ENCODE measurements at places on chromosomes 2 and 18.

GRCh38 chr2:105915005-105915558 is 170.4 kb downstream of the NCK2 start:
- DNase-seq = no peak

- no peak for DNase-seq
Measured at GRCh38 chr2:120599072-120599471, 136.6 kb upstream of the GLI2 start.

GRCh38 chr2:183811281-183811680 is 687.0 kb downstream of the NUP35 start:
- no peak for DNase-seq

DNA sequence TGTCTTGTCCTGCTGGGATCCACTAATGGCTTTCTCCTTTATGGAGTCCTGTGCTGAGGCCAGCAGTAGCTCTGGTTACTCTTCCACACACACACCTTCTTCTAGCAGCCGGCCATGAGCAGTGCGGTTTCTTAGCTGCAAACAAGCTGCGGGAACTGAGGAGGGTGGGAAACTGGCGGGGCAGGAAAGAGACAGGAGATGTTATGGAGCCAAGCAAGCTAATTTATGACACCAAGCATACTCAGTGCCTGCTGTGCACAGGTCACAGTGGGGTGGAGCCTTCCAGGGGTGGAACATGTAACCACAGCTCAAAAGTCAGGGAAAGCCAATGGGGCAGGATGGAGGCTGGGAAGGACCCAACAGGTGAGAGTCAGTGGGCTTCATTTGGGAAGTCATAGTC is 180.8 kb downstream of the FAM210A start:
- DNase-seq = no peak

- DNase-seq = no peak
Measured at GRCh38 chr2:177393824-177394593, 1.4 kb downstream of the AGPS start.

GRCh38 chr2:192484903-192485302 is 290.2 kb upstream of the TMEFF2 start:
- no peak for DNase-seq

GRCh38 chr2:126839796-126840195 is 58.9 kb upstream of the TEX51 start:
- no peak for DNase-seq

DNA sequence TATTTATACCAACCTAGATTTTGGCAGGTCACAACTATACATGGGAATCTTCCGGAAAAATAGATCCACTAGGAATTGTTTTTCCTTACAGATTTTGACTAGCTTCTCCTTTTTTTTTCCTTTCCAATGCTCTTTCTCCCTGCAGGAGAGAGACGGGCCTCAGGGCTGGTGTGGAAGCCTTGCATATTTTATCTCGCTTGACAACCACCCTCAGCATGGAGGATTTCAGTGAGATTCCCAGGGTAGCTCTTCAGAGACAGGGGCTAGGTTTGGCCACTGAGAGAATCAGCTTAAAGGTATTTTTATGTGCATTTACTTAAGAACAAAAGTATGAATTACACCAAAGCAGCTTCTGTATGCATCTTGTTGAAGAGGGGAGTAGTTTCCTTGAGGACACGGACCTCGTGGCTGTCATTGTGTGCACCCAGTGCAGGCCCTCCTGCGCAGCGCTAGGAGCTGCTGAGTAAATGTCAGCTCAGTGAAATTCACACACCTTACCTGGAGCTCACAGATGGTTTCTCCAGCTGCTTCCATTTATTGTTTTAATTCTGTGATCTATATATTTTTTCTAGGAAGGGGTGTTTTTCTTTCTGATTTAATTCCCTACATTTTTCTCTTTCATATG is 54.4 kb downstream of the TRAPPC12 start:
- no peak for DNase-seq

DNA sequence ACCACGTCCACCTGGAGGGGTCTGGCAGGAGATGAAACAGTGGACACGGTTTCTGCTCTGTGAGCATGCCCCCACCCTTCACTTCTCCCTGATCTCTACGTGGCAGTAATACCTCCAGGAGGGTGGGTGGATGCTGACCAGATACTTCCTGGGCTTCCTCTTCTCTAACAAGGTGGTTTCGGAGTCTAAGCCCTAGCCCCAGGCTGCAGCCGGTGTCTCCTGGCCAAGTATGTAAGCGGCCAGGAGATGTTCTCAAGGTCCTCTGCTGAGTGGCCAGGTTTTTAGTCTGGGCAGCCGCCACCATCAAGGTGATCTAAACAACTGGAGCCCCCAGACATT is 101.8 kb upstream of the ASB18 start:
- no peak for DNase-seq

DNA sequence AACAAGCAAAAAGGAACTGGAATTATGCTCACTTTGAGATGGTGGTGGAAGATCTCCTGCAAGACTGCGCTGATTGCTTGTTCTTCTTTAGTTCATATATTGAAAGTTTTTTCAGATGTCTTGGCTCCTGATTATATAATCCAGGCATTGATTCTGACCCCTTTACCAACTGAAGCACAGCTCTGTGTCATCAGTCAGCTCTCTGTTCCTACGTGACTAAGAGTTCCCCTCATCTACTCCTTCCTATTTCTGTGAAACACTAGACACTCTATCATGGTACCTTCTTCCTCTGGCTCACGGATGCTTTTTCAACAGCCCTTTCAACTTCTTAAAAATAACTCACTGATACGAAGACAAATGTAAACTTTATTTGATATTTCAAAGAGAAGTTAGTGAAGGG is 788.6 kb downstream of the SOCS6 start:
- no peak for DNase-seq

GRCh38 chr2:232493701-232494474 is 6.3 kb upstream of the ECEL1 start:
- DNase-seq = no peak

DNA sequence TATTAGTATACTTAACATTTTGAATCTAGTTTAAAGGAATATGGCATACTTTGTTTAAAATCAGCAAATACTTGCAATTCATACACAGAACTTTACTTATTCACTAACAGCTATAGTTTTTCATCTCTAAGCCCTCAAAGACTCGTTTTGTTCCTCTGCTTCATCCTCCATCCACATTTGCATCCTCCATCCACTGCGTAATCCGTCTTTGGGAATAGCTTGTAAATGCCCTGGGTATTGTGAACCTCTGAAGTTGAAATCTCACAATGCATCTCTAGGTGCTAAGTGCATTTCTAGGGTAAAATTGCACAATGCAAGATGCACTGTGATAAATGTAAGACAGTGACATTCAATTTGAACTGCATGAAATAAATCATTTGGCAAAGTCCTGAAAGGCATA is 115.8 kb upstream of the CDCA7 start:
- DNase-seq = no peak

DNA sequence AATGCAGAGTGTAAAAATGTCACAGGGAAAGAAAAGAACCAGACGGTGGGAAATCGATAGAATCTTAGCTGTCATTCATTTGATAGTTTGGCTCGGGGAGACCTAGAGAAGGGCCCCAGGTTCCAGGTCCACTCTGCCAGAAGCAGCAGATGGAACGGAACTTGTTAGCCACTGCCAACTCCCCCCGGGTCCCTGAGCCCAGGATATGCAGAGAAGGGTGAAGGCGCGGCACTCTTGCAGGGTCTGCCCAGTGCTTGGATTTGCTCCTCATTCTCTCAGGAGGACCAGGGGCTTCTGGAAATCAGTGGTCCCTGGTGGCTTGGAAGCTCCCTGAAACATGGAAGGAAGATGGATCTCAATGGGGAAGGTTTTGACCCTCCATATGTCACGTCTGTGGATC is 11.6 kb upstream of the XDH start:
- DNase-seq = no peak

DNA sequence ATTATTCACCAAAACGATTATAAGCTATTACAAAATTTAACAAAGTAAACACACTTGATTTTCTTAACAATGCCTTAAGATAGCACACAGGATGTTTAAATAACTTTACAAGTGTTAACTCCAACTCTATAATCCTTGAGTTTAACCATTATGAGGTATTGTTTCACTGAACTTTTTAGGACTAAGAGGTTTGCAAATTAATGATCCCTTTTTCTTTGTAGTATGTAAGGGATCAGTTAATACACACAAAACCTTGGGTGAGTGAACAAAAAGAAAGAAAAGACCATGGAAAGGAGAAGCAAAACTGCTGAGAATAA is 21.5 kb upstream of the TFPI start:
- no peak for DNase-seq

DNA sequence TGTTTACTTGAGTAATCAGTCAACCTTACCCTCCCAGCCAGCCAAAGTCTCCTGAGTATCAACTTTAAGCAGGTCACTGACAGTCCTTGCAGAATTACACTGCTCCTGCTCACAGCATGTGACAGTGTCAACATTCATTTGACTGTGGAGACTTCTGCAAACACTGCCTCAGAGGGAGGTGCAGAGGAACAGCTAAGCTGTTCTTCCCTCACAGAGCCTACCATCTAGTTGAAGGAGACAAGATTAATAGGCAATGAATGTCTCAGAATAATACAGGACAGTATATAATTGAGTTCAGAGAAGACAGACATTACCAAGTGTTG is 11.9 kb downstream of the SLC14A2 start:
- DNase-seq = no peak

GRCh38 chr2:69466728-69467127 is 29.5 kb upstream of the NFU1 start:
- DNase-seq = no peak

Data from cardiac fibroblast (primary cell).